Vagina (tissue), 2 donors: ENCODE measurements at places on chromosomes 16 and 17.

- no peak overlapping the region for H3K4me3 ChIP-seq
- no peak for DNase-seq
- no peaks in the 10 kb centered on the region for H3K27me3 ChIP-seq
- H3K27ac ChIP-seq: no peak overlapping the region
- no peaks in the 10 kb centered on the region for H3K36me3 ChIP-seq
Measured at GRCh38 chr16:1580956-1581355, 30.9 kb downstream of the IFT140 start.

GRCh38 chr17:6045621-6046357 lies 24.4 kb upstream of the WSCD1 start:
- no peaks in the 10 kb centered on the region for H3K36me3 ChIP-seq
- H3K4me1 ChIP-seq: no peaks in the 10 kb centered on the region
- H3K27me3 ChIP-seq: no peaks in the 10 kb centered on the region
- no peak overlapping the region for H3K27ac ChIP-seq

- no peaks in the 10 kb centered on the region for H3K36me3 ChIP-seq
- no peak overlapping the region for H3K4me3 ChIP-seq
- H3K27ac ChIP-seq: no peak overlapping the region
- DNase-seq: no peak
Measured at GRCh38 chr17:44768505-44769142, 9.8 kb downstream of the ADAM11 start.

GRCh38 chr16:68993456-68993855 lies 112.0 kb upstream of the HAS3 start:
- peaks cover 9% of the 10 kb centered on the region for H3K4me1 ChIP-seq
- no peaks in the 10 kb centered on the region for H3K27me3 ChIP-seq
- no peak overlapping the region for H3K4me3 ChIP-seq
- no peaks in the 10 kb centered on the region for H3K36me3 ChIP-seq

- H3K4me1 ChIP-seq: peaks cover 15% of the 10 kb centered on the region
- H3K27me3 ChIP-seq: no peaks in the 10 kb centered on the region
- no peaks in the 10 kb centered on the region for H3K36me3 ChIP-seq
- peak; percentile 64 for DNase-seq
Measured at GRCh38 chr16:23948949-23949411, 113.2 kb downstream of the PRKCB start.

- H3K27ac ChIP-seq: no peak overlapping the region
- H3K4me1 ChIP-seq: peaks cover 17% of the 10 kb centered on the region
- no peak overlapping the region for H3K4me3 ChIP-seq
- no peak for DNase-seq
- H3K27me3 ChIP-seq: no peaks in the 10 kb centered on the region
Measured at GRCh38 chr17:58527949-58528348, 13.5 kb upstream of the MTMR4 start.

DNA sequence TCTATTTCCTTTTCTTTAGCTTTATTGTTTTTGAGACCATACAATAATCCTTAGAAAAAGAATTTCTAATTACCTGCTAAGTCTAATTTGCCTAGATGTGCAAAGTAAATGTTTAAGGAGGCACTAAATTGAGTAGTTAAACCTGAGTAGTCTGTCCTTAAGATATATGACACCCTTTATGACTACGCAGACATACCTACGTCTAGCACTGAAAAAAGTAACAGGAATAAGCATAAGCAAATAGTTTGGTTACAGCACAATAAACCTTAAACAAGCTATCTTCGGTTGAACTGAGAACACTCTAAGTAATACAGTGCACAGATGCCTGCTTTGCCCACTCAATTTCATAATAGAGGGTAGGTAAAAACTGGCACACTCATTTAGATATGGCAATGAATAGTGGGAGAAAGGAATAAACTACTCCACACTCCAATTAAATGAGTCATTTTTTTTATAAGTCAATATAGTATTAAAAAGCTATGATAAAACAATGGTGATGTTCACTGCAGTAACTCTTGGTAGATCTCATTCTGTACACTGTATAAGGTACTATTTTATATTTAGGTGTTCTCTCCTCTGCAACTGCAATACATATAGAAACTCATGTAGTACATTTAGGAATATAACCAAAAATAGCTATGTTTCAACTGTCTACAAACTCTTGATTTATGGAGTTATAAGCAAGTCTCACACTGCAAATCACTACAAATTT lies 19.7 kb upstream of the INTS2 start:
- H3K4me1 ChIP-seq: no peaks in the 10 kb centered on the region
- H3K36me3 ChIP-seq: peaks cover 75% of the 10 kb centered on the region
- no peak overlapping the region for H3K27ac ChIP-seq
- no peak overlapping the region for H3K4me3 ChIP-seq
- H3K27me3 ChIP-seq: no peaks in the 10 kb centered on the region
- DNase-seq: no peak

DNA sequence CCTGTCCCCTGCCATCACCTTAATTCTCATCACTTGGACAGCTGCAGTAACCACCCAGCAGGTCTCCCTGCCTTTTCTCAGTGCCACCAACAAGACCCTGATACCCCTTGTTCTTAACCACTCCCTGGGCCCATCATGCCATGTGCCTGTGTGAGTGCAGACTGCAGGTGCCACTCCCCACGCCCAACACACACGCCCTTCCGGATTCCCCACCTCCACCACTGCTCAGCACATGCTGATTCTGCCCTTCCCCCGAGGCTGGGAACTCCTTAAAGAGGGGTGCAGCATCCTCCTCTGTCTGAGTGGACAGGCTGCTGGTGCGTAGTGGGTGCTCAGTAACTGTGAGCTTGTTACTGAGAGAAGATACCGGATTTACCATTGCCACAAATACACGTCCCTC lies 52.4 kb downstream of the PLD6 start:
- no peak overlapping the region for H3K4me3 ChIP-seq
- peaks cover 71% of the 10 kb centered on the region for H3K36me3 ChIP-seq
- H3K27me3 ChIP-seq: no peaks in the 10 kb centered on the region
- DNase-seq: no peak

- peaks cover 30% of the 10 kb centered on the region for H3K4me1 ChIP-seq
- peak overlapping the region; percentile 38 for H3K4me3 ChIP-seq
- no peaks in the 10 kb centered on the region for H3K27me3 ChIP-seq
- H3K27ac ChIP-seq: peak overlapping the region; percentile 79
- peak; percentile 87 for DNase-seq
Measured at GRCh38 chr17:50944054-50944901, 78.1 kb upstream of the TOB1 start.

- DNase-seq: no peak
- H3K36me3 ChIP-seq: no peaks in the 10 kb centered on the region
- no peaks in the 10 kb centered on the region for H3K27me3 ChIP-seq
- no peak overlapping the region for H3K4me3 ChIP-seq
- H3K4me1 ChIP-seq: peaks cover 80% of the 10 kb centered on the region
Measured at GRCh38 chr16:89413811-89414585, 76.4 kb downstream of the ANKRD11 start.

GRCh38 chr17:13600475-13601321 lies 1.0 kb downstream of the HS3ST3A1 start:
- peak overlapping the region; percentile 75 for H3K4me3 ChIP-seq
- peaks cover 15% of the 10 kb centered on the region for H3K4me1 ChIP-seq
- no peaks in the 10 kb centered on the region for H3K36me3 ChIP-seq
- peak overlapping the region; percentile 89 for H3K27ac ChIP-seq

GRCh38 chr16:77307426-77308162 lies 108.4 kb downstream of the SYCE1L start:
- no peaks in the 10 kb centered on the region for H3K36me3 ChIP-seq
- H3K27me3 ChIP-seq: no peaks in the 10 kb centered on the region
- no peaks in the 10 kb centered on the region for H3K4me1 ChIP-seq
- H3K4me3 ChIP-seq: no peak overlapping the region
- H3K27ac ChIP-seq: no peak overlapping the region
- no peak for DNase-seq

- H3K27me3 ChIP-seq: no peaks in the 10 kb centered on the region
- H3K4me1 ChIP-seq: no peaks in the 10 kb centered on the region
- DNase-seq: no peak
- H3K4me3 ChIP-seq: no peak overlapping the region
- no peak overlapping the region for H3K27ac ChIP-seq
Measured at GRCh38 chr16:12611006-12611477, 192.6 kb downstream of the CPPED1 start.

GRCh38 chr17:74569020-74570003 lies 2.0 kb upstream of the CD300H start:
- no peak for DNase-seq
- H3K4me1 ChIP-seq: peaks cover 9% of the 10 kb centered on the region
- H3K4me3 ChIP-seq: no peak overlapping the region

- H3K27me3 ChIP-seq: no peaks in the 10 kb centered on the region
- no peak overlapping the region for H3K4me3 ChIP-seq
- no peak overlapping the region for H3K27ac ChIP-seq
- H3K4me1 ChIP-seq: peaks cover 19% of the 10 kb centered on the region
Measured at GRCh38 chr16:69706256-69706974, 19.9 kb downstream of the NQO1 start.
